ENCODE measurements at places on chromosomes 7 and 10.
A peak's percentile ranks its signal among the peaks of the same experiment; 100 is the strongest.

DNA sequence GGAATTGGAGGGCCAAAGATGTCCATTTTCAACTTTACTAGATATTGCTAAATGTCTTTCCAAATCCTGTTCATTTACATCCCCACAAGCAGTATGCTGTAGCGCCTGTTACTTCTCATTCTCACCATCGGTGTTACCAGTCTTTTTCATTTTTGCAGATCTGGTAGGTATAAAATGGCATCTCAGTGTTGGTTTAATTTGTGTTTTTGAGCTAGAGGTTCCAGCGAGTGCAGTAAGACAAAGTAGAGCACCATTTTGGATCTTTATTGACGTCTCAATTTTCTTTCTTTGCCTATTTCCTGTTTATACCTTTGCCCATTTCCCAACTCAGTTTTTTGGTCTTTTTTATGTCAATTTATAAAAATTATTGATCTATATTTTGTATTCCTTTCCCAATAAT is 55.6 kb downstream of the NRF1 start:
- DNase-seq, result no peak

- no peak for DNase-seq
Measured at GRCh38 chr10:53314876-53315275, 542.3 kb upstream of the MBL2 start.

DNA sequence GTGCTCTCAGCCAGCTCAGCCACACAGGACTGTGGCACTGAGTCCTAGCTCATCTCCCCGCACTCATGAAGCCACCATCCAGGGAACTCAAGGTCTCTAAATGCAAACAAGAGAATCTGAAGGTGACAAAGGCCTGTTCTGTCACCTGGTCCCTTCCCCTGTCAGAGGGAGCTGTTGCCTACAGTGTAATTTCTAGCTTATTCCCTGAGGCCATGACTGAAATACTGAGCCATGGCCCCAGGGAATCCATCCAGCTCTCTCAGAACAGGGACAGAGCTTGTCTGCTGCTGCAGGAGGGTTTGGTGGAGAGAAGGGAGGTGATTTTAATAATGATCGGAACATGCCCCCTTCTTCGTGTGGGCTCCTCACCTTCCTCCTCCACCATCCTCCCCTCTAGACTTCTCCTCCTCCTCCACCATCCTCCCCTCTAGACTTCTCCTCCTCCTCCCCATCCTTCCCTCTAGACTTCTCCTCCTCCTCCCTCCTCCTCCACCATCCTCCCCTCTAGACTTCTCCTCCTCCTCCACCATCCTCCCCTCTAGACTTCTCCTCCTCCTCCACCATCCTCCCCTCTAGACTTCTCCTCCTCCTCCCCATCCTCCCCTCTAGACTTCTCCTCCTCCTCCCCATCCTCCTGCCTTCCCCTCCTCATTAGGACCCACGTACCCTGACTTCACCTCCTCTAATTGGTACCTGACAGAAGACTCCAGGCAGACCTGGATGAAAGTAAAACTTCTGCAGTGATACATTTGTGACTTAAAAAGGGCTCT is 338.0 kb upstream of the MKI67 start:
- DNase-seq, result peak; percentile 21

GRCh38 chr10:13268841-13269240 is 31.0 kb downstream of the PHYH start:
- no peak for DNase-seq

GRCh38 chr7:51444936-51445335 is 128.3 kb upstream of the COBL start:
- DNase-seq, result no peak

DNA sequence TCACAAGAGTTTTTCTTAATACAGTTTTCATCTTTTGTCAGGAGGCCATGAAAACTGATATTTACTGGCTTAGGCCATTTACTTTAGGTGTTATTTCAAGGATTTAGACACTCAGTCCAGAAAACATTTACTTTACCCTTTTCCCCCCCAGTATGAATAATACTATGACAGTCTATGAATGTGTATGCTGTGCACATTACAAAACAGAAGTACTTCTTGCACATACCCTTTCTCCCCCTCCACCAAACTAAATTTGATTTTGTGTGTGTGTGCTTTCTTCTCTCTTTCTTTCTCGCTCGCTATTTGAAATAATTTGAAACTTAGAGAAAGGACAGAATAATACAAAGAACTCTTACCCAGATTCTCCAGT is 41.3 kb downstream of the RBM33 start:
- DNase-seq, result no peak

DNA sequence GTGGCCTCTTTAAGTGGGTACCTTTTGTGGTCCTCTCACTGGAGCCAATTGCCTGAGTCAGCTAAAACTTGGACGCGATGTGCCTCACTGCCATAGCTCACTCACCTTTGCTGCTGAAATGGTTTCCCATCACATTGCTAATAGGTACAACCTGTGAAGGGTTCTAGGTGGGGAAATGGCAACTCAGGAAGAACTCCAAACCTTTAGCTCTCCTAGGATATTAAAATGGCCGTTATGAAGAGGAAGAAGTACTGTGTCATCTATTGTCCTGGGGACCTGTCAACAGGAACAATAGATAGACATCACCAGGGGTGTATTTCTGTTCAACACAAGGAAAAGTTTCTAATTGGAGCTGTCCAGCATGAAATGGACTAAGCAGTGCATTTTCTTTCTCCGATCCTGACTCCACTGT is 1.2 kb upstream of the ZNF655 start:
- DNase-seq, result no peak

DNA sequence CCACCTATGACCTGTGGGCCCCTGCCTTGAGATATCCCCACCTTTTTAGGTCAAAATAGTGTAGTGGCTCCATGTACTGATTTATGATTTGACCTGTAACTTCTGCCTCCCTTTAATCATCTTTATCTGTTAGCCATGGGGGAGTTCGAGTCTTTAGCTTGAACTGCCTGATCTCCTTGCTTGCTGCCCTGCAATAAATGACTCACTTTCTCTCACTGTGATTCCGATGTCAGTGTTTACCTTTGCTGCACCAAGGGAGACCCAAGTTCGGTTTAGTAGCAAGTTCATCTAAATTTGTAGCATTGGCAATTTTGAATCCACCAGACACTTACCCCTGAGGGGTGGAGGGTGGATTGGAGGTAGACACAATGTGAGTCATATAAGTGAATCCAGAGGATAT is 814.6 kb upstream of the AUTS2 start:
- no peak for DNase-seq

Data from stimulated activated CD8-positive, alpha-beta memory T cell treated with anti-CD3 and anti-CD28 coated beads, Interleukin-15, amount 100 ng/mL, for 1 hour (primary cell).